GOT3 (cell line): ENCODE measurements at places on chromosomes 5 and 9.
A peak's percentile ranks its signal among the peaks of the same experiment; 100 is the strongest.

- DNase-seq = no peak
Observed at GRCh38 chr5:41032973-41033372, 38.2 kb downstream of the MROH2B start.

DNA sequence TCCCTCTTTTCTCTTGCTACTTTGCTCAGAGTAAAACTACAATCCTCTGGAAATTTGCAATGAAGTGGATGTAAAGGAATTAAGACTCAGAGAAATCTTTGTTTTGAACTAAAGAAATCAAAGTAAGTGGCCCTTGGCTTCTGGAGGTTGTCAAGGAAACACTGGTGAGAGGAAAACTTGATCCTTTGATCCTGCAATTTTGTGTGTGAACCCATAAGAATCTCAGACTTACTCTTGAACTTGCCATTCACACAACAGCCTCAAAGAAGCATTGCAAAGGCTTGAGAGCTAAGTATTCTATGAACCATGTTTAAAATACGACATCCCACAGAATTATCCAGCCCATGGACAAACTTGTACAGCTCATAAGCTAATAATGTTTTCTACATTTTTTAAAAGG lies 827.5 kb downstream of the TAF11L14 start:
- DNase-seq = no peak

GRCh38 chr5:43895876-43896275 lies 292.9 kb downstream of the NNT start:
- no peak for DNase-seq

- DNase-seq = no peak
Observed at GRCh38 chr9:85431339-85432102, 310.2 kb downstream of the AGTPBP1 start.

DNA sequence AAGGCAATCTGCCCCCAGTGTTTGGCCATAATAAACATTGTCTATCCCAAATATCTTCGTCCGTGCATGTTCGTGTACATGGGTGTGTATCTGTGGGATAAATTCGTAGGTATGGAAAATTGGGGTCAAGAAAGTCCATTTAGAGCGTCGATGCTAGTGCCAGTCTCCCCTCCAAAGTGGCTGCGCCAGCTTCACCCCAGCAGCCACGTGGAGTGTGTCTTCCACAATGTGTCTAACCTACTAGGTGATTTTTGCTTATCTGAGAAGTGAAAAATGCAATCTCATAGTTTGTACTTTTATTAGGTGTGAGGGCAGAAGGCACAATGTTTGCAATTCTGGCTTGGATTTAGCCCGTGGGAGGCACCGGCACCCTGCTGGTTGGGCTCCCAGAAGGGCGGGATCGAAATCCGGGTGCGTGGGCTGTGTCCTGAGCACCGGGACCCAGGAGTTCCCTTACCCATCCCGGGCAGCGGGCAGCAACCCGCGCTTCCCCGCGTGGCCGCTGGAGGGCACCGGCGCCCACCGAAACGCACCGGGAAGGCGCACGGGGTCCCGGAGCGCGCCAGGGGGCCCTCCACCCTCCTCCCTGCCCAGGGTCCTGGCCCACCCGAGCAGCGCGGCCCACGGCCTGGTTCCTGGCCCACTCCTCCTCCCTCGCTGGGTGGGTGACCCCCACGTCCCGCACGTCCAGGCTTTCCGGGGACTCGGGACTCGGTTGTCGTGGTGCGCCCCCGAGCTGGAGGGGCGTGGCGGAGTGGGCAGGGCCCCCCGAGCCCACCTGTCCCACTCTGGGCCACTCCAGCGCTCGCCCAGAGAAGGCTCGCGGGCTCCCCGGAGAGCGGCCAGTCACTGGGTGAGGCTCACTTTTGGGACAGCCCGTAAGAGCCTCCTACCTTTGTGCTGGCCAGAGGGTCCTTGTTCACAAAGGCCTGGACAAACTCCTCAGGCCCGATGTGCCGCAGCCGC lies 55.4 kb upstream of the RNF130 start:
- no peak for DNase-seq

- no peak for DNase-seq
Observed at GRCh38 chr5:9033524-9033923, 512.4 kb downstream of the SEMA5A start.

- DNase-seq = peak; percentile 28
Observed at GRCh38 chr9:71768388-71769174, at the start of gene CEMIP2. CEMIP2 (minus strand) TSS chr9:71768513; CDS start chr9:71750373, 18,140 bp downstream.

DNA sequence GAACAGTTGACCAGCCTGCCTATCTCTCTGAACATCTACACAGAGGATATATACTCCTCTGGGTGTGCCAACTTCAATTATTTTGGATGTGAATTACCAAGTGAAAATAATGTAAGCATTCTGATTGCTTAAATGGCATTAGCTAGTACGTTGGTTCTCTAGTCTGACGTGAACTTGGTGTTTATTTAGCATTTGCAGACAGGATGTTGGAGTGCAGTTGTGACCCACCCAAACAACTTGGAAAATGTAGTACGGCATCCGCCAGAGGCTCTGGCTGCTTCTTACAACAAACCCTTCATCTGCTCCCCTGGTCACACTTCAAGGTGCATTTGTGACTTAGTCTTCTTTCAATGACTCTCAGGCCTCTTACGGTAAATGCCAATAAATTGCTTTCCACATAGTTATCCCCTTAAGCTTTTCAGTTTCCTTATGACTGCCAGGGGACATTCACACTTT lies 616.6 kb downstream of the PDE4D start:
- no peak for DNase-seq

- no peak for DNase-seq
Observed at GRCh38 chr5:142484821-142485387, 160.1 kb upstream of the SPRY4 start.

DNA sequence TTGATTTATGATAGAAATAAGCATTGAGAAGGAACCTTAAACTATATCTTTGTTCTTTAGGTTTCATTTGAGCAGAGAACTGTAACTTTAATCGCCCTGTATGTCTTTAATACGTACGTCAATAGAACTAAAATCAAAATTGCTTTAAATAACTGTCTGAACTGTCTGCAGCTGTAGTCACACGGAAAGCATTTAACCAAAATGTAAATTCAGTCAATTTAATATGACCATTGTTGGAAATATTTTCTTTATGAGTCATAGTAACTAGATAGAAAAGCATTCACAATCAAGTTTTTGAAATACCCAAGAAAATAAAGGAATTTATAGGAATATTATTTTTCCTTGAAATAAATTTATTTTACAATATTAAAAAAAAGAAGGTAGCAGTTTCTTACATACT lies 157.1 kb upstream of the CDH6 start:
- DNase-seq = no peak

DNA sequence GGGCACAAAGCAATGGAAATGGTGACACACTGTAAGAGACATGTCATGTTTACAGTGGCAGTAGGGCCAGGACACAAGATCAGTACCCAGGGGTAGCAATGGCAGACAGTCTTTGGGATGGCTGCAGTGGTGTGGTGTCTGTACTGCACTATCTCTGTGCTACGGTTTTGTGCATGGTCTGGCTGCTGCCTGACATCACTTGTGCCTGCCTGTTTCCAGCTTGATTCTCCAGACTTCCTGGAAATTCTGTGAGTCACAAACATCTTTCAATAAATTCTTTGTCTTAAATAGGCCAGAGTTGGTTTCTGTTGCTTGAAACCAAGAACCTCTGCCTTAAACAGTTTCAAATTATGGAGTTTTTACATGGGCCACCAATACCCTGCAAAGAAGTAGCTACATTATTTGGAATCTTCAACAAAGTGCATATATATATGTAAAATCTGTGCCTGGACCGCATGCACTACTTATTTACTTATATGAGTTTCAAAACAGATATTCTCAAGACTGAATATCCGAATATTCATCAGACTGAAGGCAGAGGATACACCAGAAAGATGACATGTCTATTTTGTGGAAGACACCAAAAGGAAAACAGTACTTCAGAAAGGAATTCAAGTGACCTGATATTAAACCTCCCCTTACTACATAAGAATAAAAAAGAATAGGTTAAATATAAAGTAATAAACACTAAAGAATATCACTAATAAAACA lies 188.1 kb downstream of the RFX3 start:
- no peak for DNase-seq

DNA sequence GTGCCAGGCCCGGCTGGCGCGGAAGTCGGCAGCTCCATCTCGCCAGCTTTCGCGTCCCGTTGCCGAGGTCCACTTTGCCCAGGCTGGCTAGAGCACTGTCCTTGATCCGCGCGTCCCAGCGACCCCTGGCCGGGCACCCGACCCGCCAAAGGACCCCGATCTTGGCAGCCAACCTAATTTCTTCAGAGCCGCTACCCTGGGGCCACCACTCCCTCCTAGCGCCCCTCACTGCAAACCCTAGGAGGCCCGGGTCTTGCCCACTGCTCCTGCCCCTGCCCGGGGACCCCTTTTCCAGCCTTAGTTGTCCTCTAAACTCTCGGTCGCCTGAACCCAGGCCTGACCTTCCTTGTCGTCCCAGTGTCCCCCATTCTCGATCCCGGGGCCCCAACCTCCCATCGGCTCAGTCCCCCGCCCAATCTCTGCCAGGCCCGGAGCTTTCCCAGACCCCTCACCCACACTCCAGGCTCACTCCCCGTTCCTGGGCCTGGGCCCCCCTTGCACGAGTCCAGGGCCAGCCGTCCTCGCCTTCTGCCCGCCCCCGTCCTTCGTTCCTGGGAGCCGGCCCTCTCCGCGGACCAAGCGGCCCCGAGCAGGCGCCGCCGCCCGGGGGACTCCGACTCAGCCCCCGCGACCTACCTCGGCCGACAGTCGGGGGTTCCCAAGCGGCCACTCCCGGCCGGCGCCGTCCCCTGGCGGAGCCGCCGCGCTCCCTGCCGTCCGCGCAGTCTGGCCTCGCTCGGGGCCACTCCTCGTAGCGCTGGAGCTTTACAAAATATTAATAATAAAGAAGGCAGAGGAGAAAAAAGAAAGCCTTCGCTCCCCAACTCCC lies 701 bp upstream of the LMX1B start:
- DNase-seq = no peak

DNA sequence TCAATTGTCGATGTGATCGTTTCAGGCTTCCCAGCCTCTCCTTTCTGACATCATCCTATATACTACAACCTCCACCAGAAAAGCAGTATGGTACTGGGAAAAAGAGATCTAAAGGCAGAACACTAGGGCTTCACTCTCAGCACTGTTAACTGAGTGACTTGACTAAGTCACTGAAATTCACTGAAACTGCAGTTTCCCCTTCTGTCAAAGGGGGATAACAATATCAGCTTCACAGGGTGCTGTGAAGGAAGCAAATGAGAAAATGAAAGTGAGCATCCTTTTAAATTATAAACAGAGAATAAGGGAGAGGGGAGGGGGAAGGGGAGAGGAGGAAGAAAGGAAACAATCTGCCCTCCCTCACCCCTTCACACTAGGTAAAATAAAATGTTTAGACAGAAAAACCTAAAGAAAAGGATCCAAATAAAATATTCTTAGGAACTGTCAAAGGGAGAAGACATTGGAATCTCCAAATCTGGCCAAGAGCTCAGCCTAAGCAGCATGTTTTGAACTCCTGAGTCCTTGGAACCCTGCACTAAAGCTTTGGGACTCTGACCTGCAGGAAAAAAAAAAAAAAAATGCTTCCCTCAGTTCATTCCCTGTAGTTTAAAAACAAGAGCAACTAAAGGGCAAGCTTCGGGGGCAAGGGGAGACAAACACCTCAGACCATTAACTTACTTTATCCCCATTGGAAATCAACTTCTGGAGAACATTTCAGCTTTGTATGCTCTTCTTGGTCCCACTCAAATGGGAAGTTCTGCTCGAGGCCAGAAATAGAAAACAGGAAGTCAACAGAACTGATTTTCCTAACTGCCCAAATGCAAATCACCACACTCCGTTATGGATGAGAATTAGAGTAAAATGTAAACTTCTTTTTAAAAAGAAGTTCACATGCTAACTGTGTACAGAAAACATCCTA lies 178.3 kb downstream of the DEPDC1B start:
- DNase-seq = no peak

- no peak for DNase-seq
Observed at GRCh38 chr9:21402386-21403251, 6.3 kb upstream of the IFNA8 start.

GRCh38 chr5:173718469-173718868 lies 102.0 kb upstream of the BOD1 start:
- no peak for DNase-seq

DNA sequence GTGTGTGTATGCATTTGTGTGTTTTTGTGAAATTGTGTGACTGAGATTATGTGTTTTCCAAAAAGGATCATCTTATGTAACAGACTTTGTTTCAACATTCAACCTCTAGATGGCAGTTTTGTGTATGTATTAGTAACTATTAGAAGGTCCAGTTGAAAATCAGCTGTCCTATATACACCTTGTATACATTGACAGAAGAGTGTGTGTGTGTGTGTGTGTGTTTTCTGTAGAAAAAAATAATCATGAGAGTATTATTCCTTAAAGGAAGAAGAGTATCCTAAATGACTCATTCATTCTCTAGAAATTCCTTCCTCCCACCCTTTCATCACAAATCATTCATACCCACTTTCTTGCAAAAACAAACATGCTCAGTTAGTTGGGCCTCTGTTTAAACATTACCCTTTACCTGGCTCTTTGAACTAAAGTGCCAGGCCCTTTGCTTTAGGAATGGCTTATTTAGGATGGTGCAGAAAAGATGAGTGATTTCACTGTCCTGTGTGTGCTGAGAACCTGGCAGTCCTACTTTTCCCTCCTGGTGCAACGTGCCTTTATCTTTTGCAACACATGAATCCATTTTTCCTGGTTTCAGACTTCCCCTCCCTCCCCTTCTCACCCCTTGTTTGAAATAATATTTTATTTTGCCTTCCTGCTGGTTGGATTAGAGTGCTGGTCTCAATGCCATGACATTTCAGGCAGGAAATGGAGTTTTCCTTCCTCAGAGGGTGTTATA lies 152.2 kb downstream of the ARHGAP26 start:
- no peak for DNase-seq

GRCh38 chr5:6175172-6175854 lies 203.0 kb downstream of the MED10 start:
- no peak for DNase-seq

DNA sequence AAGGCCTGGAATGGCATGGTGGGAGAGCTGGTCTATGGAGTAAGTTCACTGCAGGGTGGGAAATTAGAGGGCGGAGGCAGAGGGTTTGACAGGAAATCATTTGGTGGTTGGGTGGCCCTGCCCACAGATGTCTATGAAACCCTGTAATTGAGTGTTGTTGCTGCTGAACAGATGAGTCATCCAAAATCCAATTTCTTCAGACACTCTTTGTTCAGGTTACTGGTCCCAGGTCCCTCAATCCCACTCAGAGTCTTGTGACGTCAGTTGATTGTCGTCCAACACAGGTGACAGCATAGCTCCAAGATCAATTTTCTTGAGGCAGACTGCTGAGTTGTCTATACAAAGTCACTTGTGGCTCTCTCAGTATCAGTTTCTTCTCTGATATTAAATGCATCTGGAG lies 208.6 kb downstream of the GRIA1 start:
- DNase-seq = no peak
